ENCODE measurements at places on chromosomes 6 and 20. TPM values are rescaled to one million over a fixed set of nuclear protein-coding genes. Genes with fewer than 3 reads are reported as not detected.

Gene MGME1
- total RNA-seq, result 4.6 TPM

Gene SOBP
- 1.9 TPM for total RNA-seq

Gene ADAM33
- 53.1 TPM for total RNA-seq

Gene SGK2
- total RNA-seq, result not detected

Gene TCF21
- 4.1 TPM for total RNA-seq

Gene ATRN
- 33.9 TPM for total RNA-seq

Gene C6orf58
- not detected for total RNA-seq

Gene ULBP3
- total RNA-seq, result 12.6 TPM

Gene MAS1
- total RNA-seq, result not detected

Gene BHLHE23
- total RNA-seq, result not detected

Gene MDFI
- 1.4 TPM for total RNA-seq

Gene SUMO4
- total RNA-seq, result 6.3 TPM

Gene CRISP2
- not detected for total RNA-seq

Gene NINL
- 10.2 TPM for total RNA-seq

Gene ZC2HC1B
- not detected for total RNA-seq

Gene LY6G6F
- total RNA-seq, result not detected

Gene BMP2
- total RNA-seq, result 0.38 TPM

Data from GM23248 (cell line).